ENCODE measurements at places on chromosomes 13 and 19.

DNA sequence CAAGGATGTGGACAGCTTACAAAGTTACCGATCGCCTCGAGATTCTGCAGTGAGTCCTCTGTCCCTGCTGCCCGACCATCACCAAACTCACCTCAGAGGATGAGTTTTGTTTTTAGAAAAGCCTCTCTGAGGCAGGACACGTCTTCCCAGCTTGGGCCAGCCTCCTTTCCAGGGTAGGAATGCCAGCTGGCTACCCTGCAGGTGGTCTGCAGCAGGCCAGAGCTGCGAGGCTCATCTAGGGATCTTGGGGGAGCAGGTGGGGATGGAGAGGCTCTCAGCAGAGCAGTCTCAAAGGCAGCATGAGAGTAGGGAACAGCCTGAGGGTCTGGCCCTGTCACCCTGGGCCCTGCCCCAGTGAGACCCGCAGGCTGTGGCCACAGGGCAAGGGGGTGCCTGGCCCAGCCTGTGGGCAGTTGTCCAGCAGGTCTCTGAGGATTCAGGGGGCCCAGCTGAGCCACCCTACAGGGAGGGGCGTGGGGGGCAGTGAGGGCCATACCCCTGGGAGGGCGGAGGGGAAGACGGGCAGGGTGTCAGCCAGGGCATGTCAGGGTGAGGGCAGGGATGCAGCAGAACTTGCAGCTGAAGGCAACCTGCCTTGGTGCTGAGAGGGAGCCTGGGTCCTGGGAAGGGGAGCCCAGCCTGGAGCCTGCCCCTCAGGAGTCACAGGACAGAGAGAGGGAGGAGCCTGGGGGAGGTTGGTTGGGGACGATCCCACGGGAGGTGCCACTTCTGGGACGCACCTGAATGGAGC is 57.3 kb upstream of the TPM4 start:
- no peak overlapping the region for H3K27ac ChIP-seq
- no peaks in the 10 kb centered on the region for H3K36me3 ChIP-seq
- H3K4me3 ChIP-seq, result no peak overlapping the region
- no peaks in the 10 kb centered on the region for H3K27me3 ChIP-seq
- no peak for DNase-seq

GRCh38 chr19:36997152-36997842 is 80.9 kb upstream of the ZNF420 start:
- peaks cover 28% of the 10 kb centered on the region for H3K36me3 ChIP-seq
- H3K4me3 ChIP-seq, result no peak overlapping the region
- H3K27me3 ChIP-seq, result no peaks in the 10 kb centered on the region
- no peaks in the 10 kb centered on the region for H3K4me1 ChIP-seq
- no peak for DNase-seq

DNA sequence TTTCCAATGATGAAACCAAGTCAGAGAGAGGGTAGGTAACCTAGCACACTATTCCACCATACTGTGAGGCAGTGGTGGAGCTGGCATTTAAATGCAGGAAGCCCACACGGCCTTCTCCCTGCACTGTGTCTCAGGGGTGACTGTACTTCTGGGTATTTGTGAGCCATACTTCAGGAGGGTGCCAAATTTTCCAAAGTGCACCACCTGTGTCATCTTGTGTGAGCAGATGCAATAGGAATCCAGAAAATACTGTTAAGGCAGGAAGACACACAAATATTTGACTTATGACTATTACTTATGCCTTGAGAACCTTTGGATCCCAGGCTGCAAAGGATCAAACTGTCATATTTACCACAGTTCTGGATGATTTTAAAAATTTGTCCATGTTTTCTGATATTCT is 17.3 kb downstream of the ZNF229 start:
- no peaks in the 10 kb centered on the region for H3K27me3 ChIP-seq
- no peak overlapping the region for H3K27ac ChIP-seq
- no peak for DNase-seq
- H3K4me1 ChIP-seq, result no peaks in the 10 kb centered on the region
- no peak overlapping the region for H3K4me3 ChIP-seq

GRCh38 chr19:55640577-55641425 is at the start of gene ZNF580:
ZNF580 (plus strand) TSS chr19:55641002; CDS start chr19:55642509, 1,507 bp downstream.
- no peaks in the 10 kb centered on the region for H3K27me3 ChIP-seq
- peak within 1 kb of the TSS; percentile 69 for H3K27ac ChIP-seq
- H3K4me1 ChIP-seq, result peaks cover 49% of the 10 kb centered on the region
- peaks cover 4% of the 10 kb centered on the region for H3K36me3 ChIP-seq
- H3K4me3 ChIP-seq, result peak within 1 kb of the TSS; percentile 95
- no peak for DNase-seq

DNA sequence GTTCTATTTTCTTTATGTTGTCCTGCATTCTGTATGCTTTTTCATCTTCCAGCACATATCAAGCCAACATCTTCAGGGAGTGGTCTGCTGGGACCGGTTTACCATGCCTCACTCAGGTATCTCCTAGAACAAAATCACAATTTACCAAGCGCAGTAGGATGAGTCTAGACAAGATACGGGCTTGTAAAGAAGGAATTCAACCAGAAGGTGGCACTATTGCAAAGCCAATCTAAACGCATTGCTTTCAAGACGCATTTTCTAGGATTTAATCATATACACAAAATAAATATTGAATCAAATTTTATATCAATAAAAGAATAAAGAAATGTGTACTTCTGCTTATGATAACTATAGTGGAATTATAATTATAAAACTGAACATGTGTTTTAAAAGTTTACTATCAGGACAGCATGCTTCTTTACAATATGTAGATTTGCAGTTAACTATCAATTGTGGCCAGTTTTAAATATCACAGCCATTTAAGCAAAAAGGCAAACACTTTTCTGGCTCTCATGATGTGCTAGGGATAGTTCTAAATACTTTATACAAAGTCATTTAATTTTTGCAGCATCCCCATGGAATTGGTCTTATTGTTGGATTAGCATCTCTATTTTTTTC is 16.1 kb upstream of the TPP2 start:
- peak; percentile 54 for DNase-seq
- no peaks in the 10 kb centered on the region for H3K36me3 ChIP-seq

- no peak overlapping the region for H3K4me3 ChIP-seq
- H3K36me3 ChIP-seq, result no peaks in the 10 kb centered on the region
- H3K27me3 ChIP-seq, result no peaks in the 10 kb centered on the region
- no peaks in the 10 kb centered on the region for H3K4me1 ChIP-seq
These were observed 212.8 kb downstream of the SLITRK6 start for GRCh38 chr13:85586422-85586831.

DNA sequence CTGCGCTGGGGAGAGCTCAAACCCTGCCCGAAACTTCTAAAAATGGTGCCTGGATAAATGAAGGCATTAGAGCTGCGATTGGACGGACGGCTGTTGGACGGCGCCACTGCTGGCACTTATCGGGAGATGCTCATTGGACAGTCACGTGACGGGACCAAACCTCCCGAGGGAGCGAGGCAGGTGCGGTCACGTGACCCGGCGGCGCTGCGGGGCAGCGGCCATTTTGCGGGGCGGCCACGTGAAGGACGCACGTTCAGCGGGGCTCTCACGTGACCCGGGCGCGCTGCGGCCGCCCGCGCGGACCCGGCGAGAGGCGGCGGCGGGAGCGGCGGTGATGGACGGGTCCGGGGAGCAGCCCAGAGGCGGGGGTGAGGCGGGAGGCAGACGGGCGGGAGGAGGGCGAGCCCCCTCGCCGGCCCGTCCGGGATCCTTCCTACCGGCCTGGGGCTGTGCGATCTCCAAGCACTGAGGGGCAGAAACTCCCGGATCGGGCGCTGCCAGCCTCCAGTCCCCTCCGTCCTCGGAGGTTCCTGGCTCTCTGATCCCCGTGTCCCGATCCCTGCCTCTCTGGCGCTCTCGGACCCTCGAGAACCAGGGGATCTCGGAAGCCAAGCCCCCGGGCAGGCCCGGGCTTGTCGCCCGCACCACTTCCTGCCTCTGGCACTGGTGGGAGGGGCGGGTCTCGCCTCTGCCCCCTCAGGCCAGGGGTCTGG is at the start of gene BAX:
Gene BAX, plus strand, starts transcription at position 281 of the 713 bp plus-strand sequence. Its CDS starts 54 bp downstream, at position 335.
- H3K4me1 ChIP-seq, result peaks cover 17% of the 10 kb centered on the region
- no peaks in the 10 kb centered on the region for H3K36me3 ChIP-seq
- peak; percentile 78 for DNase-seq
- H3K4me3 ChIP-seq, result peak within 1 kb of the TSS; percentile 75
- H3K27me3 ChIP-seq, result no peaks in the 10 kb centered on the region

DNA sequence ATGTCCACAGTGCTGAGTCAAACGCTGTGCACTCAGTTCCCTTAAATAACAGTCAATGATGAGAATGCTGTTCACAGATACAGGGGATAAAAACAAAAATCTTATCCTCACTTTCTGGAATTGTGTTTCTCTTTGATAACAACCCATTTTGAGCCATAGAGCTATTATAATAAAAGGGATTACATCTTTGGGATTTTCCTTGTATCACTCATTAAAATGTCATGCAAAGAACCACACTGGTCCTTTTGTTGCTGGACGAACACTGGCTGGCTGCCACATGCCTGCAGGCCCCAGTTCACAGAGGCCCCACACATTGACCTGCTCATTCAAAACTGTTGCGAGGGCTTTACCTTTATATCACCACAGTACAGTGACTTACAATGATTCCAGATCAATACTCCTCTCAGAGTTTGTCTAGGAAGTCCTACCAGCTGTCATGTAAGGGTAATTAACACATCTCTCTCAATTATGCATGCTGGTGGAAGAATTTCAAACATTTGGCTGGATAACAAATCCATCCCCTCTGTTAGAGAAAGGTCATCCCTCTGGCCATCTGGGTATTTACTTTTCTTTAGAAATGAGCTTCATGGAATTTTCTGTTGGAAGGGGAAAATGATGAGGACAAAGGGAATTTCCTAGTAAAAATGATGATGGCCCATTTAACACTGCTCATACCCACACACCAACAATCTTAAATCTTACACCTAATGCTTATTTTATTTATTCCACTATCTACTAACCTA is 85.9 kb downstream of the MBNL2 start:
- H3K36me3 ChIP-seq, result no peaks in the 10 kb centered on the region
- H3K4me1 ChIP-seq, result no peaks in the 10 kb centered on the region
- no peak overlapping the region for H3K4me3 ChIP-seq
- no peak for DNase-seq
- no peak overlapping the region for H3K27ac ChIP-seq

DNA sequence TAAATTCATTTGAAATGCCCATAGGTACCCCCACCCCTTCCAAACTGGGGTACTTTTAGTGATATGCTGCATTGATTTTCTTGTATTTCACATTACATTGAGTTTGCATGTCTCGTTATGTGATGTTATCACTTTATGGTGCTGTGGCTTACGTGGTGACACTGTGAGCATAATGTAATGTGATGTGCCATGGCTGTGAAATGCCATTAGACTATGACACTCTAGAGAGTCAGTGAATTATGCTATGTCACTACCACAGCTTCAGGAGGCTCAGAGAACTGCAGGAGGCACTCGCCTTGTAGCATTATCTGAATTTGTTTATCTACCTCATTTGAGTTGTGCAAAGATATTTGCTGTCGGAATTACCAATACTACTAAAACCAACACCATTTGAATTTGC is 590.1 kb upstream of the SLC10A2 start:
- H3K36me3 ChIP-seq, result no peaks in the 10 kb centered on the region
- no peak overlapping the region for H3K4me3 ChIP-seq
- no peak for DNase-seq
- H3K27ac ChIP-seq, result no peak overlapping the region
- no peaks in the 10 kb centered on the region for H3K4me1 ChIP-seq

- no peaks in the 10 kb centered on the region for H3K27me3 ChIP-seq
- peak within 1 kb of the TSS; percentile 88 for H3K4me3 ChIP-seq
- peaks cover 4% of the 10 kb centered on the region for H3K4me1 ChIP-seq
- H3K27ac ChIP-seq, result no peak within 1 kb of the TSS
- no peaks in the 10 kb centered on the region for H3K36me3 ChIP-seq
These were observed at the start of gene ZNF677 for GRCh38 chr19:53254411-53255341. ZNF677 (minus strand) TSS chr19:53254873; CDS start chr19:53251550, 3,323 bp downstream.

GRCh38 chr19:57031106-57031505 is 88.7 kb upstream of the USP29 start:
- H3K4me3 ChIP-seq, result no peak overlapping the region
- H3K4me1 ChIP-seq, result no peaks in the 10 kb centered on the region
- H3K36me3 ChIP-seq, result no peaks in the 10 kb centered on the region
- no peaks in the 10 kb centered on the region for H3K27me3 ChIP-seq
- H3K27ac ChIP-seq, result no peak overlapping the region
- no peak for DNase-seq

DNA sequence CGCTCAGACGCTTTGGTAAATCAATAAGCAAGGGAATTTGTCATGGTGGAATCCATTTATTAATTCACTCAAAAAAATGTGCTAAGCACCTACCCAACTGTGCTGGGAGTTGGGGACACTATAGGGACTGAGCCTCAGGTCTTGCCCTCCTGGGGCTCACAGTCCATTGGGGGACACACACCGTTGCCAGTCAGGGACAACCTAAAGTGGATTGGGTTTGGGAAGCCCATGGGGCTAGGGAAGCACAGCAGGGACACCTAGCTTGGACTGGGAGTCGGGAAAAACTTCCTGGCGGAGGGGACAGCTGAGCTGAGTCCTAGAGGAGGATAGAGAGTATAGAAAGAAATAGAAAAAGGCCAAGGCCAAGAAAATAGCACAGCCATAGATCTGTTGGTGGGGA is 8.5 kb downstream of the FOSB start:
- H3K27me3 ChIP-seq, result no peaks in the 10 kb centered on the region
- peaks cover 16% of the 10 kb centered on the region for H3K4me1 ChIP-seq
- no peak overlapping the region for H3K4me3 ChIP-seq
- H3K27ac ChIP-seq, result no peak overlapping the region
- H3K36me3 ChIP-seq, result no peaks in the 10 kb centered on the region
- DNase-seq, result peak; percentile 58

DNA sequence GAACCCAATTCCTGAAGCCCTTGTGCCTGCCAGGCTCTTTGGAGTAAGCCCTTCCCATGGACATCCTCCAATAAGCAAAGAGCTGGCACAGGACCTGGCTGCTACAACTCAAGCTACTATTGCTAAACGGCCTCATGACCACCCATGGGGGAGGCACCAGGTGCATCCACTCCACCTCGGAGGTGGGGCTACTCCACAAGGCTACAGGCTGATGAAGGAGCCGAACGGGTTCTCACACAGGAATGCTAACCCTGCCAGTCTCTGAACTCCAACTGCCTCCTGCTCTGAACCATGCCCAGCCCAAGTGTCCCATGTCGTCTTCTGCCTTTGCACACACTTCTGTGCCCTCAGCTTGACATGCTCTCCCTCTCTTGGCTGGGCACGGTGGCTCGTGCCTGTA is 10.0 kb downstream of the SYMPK start:
- DNase-seq, result no peak
- H3K36me3 ChIP-seq, result peaks cover 38% of the 10 kb centered on the region
- H3K27ac ChIP-seq, result no peak overlapping the region

DNA sequence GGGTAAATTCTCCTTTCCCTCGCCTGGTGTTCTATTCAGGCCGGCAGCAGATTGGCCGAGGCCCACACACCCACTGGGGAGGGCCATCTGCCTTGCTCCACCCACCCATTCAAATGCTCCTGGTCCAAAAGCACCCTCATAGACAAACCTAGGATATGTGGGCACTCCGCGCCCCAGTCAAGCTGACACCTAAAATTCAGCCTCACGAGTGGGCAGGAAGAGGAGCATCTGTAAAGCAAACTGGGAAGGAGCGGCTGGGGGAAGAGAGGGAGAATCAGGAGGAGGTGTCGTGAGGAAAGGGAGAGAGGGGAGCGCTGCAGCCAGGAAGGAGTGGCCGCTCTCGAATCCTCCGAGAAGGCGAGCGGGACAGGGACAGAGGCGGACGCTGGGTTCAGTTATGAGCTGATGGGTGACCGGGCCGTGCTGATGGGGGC is 136.9 kb downstream of the USP12 start:
- DNase-seq, result no peak
- no peaks in the 10 kb centered on the region for H3K36me3 ChIP-seq
- no peak overlapping the region for H3K27ac ChIP-seq
- H3K4me3 ChIP-seq, result no peak overlapping the region
- no peaks in the 10 kb centered on the region for H3K4me1 ChIP-seq
- no peaks in the 10 kb centered on the region for H3K27me3 ChIP-seq

- DNase-seq, result no peak
- no peak overlapping the region for H3K27ac ChIP-seq
- H3K27me3 ChIP-seq, result no peaks in the 10 kb centered on the region
- H3K36me3 ChIP-seq, result peaks cover 16% of the 10 kb centered on the region
- no peaks in the 10 kb centered on the region for H3K4me1 ChIP-seq
These were observed 45.2 kb downstream of the SUCLA2 start for GRCh38 chr13:47955836-47956235.
